ENCODE measurements at places on chromosomes 11 and 22. TPM values are rescaled to one million over a fixed set of nuclear protein-coding genes. Genes with fewer than 3 reads are reported as not detected.

The BID gene
- total RNA-seq: 61.2 TPM

The BBOX1 gene
- total RNA-seq: 1.2 TPM

The HEPHL1 gene
- total RNA-seq: 0.96 TPM

The OR8G1 gene
- total RNA-seq: 1.9 TPM

The SERGEF gene
- total RNA-seq: 20.5 TPM

The OR56A1 gene
- total RNA-seq: 2.2 TPM

The GRK3 gene
- total RNA-seq: 8.9 TPM

The OR5A1 gene
- 2.2 TPM for total RNA-seq

The GUCY1A2 gene
- total RNA-seq: 99.2 TPM

The INS gene
- not detected for total RNA-seq

The P2RY2 gene
- total RNA-seq: 4.8 TPM

The NAALADL1 gene
- total RNA-seq: 4.1 TPM

The CCDC188 gene
- total RNA-seq: not detected

The SAA1 gene
- not detected for total RNA-seq

The MRPL49 gene
- 19.5 TPM for total RNA-seq

The PDE3B gene
- total RNA-seq: 12.3 TPM

The CNTN5 gene
- total RNA-seq: 13.2 TPM

The CATSPER1 gene
- total RNA-seq: 0.48 TPM

The EIF1AD gene
- 16.1 TPM for total RNA-seq

The DTX4 gene
- 5.5 TPM for total RNA-seq

The IGLL1 gene
- total RNA-seq: not detected

The SERHL2 gene
- total RNA-seq: not detected

The TMEM191C gene
- 8.9 TPM for total RNA-seq

The SMIM35 gene
- total RNA-seq: 1.4 TPM

The SLC16A8 gene
- total RNA-seq: not detected

The CCDC73 gene
- 4.1 TPM for total RNA-seq

The WBP2NL gene
- total RNA-seq: 6.0 TPM

The CASP5 gene
- total RNA-seq: not detected

The TLCD5 gene
- 9.9 TPM for total RNA-seq

The NRIP3 gene
- 10.6 TPM for total RNA-seq

The ZNF280B gene
- total RNA-seq: 1.9 TPM

The HORMAD2 gene
- total RNA-seq: 1.2 TPM

The RASSF7 gene
- total RNA-seq: 1.7 TPM

The SEZ6L gene
- total RNA-seq: 2.2 TPM

The POU2AF1 gene
- 0.48 TPM for total RNA-seq

The MS4A7 gene
- total RNA-seq: 14.9 TPM

The CXCR5 gene
- total RNA-seq: 0.48 TPM

The EHF gene
- total RNA-seq: 6.3 TPM

The TSPAN32 gene
- total RNA-seq: 1.7 TPM

The OR5L1 gene
- 1.7 TPM for total RNA-seq

The TUB gene
- 28.6 TPM for total RNA-seq

The NELL1 gene
- total RNA-seq: 4.3 TPM

The SAA4 gene
- total RNA-seq: not detected

The DUSP8 gene
- 2.4 TPM for total RNA-seq
